ENCODE measurements at places on chromosomes 5 and 9. TPM values are rescaled to one million over a fixed set of nuclear protein-coding genes. Genes with fewer than 3 reads are reported as not detected.

DNA sequence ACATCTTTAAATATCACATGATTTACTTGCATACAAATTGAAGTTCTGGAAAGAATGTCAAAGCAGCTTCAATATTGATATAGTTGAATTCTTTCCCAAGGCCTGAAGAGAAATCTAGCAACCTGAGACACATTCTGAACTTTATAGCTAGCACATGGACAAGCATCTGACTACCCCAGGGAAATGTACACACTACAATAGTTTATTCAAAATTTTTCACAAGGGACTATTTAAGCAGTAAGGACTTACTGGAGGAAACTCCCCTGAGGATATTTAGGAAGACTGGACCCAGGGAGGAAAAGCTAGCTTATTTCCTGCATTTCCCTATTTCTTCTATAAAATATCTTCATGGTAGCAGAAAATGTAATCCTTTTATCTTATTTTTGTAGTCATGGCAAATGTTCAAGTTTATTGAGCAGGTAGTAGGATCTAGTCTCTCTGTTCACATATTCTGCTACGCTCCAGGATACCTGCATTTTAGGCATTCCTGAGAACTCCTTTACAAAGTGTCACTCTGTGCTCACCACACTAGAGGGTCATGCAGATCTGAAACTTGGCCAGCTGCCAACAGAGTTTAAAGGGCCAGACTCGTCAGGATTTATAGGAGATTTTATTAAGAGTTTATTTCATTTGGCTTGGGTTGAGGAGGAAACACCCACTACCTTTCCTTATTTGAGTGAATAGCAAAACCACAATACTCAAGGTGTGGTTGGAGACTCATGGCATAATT is 348.4 kb upstream of the FTMT start:
- DNase-seq = peak; percentile 13

SHC3 gene
- 2.0 TPM for total RNA-seq

FBXW2 gene
- 48.5 TPM for total RNA-seq

DNA sequence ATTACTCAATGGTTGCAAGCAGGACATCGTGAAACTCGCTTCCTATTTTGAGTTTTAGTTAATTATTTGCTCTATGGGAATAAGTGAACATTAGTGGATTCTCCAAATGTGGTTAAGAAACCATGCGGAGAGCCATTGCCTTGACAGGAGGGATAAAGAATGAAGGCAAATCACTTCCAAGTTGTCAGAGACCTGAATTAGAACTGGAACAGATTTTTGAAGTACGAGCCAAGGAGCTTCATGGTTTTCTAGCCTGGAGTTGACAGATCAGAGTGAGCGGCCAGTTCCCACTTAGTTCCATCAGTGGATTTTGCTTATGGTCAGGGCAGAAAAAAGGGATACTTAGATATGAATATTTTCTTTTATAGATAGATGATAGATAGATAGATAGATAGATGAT is 171.4 kb upstream of the CDH10 start:
- no peak for DNase-seq

PCDHA4 gene
- 1.1 TPM for total RNA-seq

SMC5 gene
- 146 TPM for total RNA-seq

CYLC2 gene
- total RNA-seq = not detected
